CD8-positive, alpha-beta memory T cell (primary cell): ENCODE measurements at places on chromosomes 6 and 20. TPM values are rescaled to one million over a fixed set of nuclear protein-coding genes. Genes with fewer than 3 reads are reported as not detected.

The DDR1 gene
- 10.1 TPM for total RNA-seq

The TFAP2A gene
- not detected for total RNA-seq

The DBNDD2 gene
- total RNA-seq, result 12.6 TPM

The E2F1 gene
- total RNA-seq, result 72.3 TPM

The ARFGEF3 gene
- total RNA-seq, result 0.11 TPM

The GLP1R gene
- total RNA-seq, result not detected

The KCNK5 gene
- 28.4 TPM for total RNA-seq

The PTK6 gene
- total RNA-seq, result 0.18 TPM

The SMAP1 gene
- 23.8 TPM for total RNA-seq

The BPIFB2 gene
- not detected for total RNA-seq

The NOL7 gene
- 120 TPM for total RNA-seq

The CYP39A1 gene
- not detected for total RNA-seq

The VSTM2L gene
- total RNA-seq, result not detected

The TRIM15 gene
- total RNA-seq, result not detected

The NOL4L gene
- 15.8 TPM for total RNA-seq

The CAPN11 gene
- not detected for total RNA-seq

The NRSN1 gene
- not detected for total RNA-seq

The PHIP gene
- total RNA-seq, result 27.0 TPM

The GRIK2 gene
- not detected for total RNA-seq

The NR2E1 gene
- not detected for total RNA-seq

The MOG gene
- total RNA-seq, result not detected

The COL10A1 gene
- not detected for total RNA-seq

The MOXD1 gene
- total RNA-seq, result not detected

The CEP43 gene
- total RNA-seq, result 26.4 TPM

The NFATC2 gene
- 64.4 TPM for total RNA-seq

The HECA gene
- 63.4 TPM for total RNA-seq

The MCHR2 gene
- total RNA-seq, result not detected

The SNX21 gene
- total RNA-seq, result 1.3 TPM

The LY6G6C gene
- total RNA-seq, result not detected

The PPP1R3G gene
- total RNA-seq, result not detected

The DEFB124 gene
- total RNA-seq, result not detected

The GJA1 gene
- not detected for total RNA-seq

The NCOA6 gene
- total RNA-seq, result 23.1 TPM

The RPP40 gene
- total RNA-seq, result 23.2 TPM

The EMILIN3 gene
- not detected for total RNA-seq

The COL9A3 gene
- not detected for total RNA-seq
